ENCODE measurements at places on chromosomes 3 and 15.

- DNase-seq: no peak
Observed at GRCh38 chr15:25777037-25777436, 86.1 kb downstream of the ATP10A start.

DNA sequence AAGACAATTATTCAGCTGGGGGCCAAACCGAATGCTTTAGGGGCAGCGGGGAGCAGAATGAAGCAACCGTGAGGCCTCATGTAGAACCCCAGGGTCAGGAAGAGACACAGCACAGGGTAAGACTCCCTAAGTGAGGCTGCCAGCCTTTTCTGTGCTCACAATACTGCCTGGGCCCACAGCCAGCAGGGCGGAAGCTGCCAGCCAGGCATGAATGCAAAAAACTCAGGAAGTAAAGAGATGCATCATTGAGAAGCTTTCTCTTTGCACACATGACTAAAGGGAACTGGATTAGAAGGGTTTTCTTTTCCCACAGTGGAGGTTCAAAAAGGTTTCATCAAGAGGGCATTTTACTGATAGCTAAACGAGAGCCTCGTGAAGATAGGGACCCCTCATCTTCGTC is 33.3 kb downstream of the CA12 start:
- peak; percentile 64 for DNase-seq

- no peak for DNase-seq
Observed at GRCh38 chr3:122985539-122985938, 42.0 kb downstream of the SEMA5B start.

DNA sequence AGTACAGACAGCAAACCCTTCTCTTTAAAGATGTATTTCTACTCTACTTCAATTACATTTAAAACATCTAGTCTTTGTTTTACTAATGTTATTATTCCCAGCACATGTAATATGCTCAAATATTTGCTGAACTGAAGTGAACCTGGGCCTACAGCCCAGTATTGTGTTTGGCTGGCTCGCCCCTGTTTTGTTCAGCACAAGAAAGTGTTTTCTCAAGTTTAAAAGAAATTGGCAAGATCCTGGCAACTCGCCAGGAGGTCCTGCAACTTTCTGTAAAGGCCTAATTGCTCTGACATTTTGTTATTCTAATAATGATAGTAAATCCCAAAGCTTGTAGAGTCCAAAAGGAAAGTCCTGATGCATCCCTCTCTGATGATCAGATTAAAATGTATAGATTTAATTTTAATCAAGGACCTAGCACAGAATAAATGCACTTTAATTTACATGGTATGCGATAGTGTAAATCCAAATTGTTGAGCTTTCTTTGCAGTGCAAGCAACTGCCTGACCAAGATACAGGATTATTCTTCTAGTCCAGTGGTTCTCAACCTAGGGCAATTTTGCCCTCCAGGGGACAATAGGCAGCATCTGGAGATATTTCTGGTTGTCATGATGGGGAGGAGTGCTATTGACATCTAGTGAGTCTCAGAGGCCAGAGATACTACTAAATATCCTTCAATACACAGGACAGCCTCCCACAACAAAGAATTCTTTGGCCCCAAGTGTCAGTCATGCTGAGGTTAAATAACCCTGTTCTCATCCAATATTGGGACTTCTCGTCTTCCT is 35.7 kb upstream of the TMOD3 start:
- peak; percentile 17 for DNase-seq

GRCh38 chr3:157174290-157174648 is 14.3 kb upstream of the CCNL1 start:
- DNase-seq: no peak
